ENCODE measurements at places on chromosomes 2 and 18.

DNA sequence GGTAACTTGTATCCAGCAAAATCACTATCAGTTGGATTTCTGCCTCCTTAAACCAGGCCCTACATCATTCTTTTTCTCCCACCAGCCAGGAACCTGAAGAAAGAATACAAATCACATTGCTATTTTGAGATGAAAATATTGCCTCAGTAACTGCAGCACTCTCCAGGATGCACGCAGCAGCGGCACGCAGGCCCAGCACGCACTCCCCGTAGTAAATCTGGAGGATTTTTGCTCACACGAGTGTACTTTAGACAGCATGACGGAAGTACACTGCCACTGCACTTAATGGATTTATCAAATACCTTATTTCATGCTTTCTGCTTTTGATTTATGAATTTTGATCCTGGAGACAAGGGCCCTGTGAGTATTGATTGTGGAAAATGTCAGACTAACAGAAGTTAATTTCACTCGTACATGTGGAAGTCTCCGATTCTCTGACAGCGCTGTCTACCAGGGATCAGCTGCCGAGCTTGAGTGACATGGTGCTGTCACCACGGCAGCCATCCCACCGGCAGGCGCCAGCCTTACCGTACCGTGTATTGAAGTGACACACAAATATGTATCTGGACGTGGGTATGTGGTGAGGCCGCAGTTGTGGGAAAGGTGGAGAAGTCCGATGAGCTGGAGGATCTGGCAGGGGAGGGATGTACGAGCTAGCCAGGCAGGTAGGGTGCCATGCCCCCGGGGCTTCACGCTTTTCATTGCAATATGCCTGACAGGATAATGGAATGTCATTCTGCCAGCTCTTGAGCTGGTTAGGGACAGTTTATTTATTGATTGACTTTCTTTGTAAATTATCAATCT, 863.7 kb downstream of the GALR1 start:
- no peak for DNase-seq

DNA sequence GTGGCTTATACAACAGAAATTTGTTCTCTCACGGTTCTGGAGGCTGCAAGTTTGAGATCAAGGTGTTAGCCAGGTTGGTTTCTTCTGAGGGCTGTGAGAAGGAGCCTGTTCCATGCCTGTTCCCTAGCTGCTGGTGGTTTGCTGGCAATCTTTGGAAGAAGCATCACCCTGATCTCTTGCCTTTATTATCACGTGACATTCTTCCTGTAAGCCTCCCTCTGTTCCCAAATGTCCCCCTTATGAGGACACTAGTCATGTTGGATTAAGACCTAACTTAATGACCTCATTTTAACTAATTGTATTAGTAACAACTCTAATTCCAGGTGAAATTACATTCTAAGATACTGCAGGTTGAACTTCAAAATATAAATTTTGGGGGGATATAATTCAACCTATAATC, 135.2 kb downstream of the DPP10 start:
- no peak for DNase-seq

- DNase-seq, result no peak
Observed at GRCh38 chr18:38475686-38476085, 910.1 kb upstream of the CELF4 start.

- DNase-seq, result no peak
Observed at GRCh38 chr2:54634564-54635511, 88.6 kb upstream of the EML6 start.

GRCh38 chr2:240351088-240351741, 84.2 kb upstream of the GPC1 start:
- DNase-seq, result no peak

DNA sequence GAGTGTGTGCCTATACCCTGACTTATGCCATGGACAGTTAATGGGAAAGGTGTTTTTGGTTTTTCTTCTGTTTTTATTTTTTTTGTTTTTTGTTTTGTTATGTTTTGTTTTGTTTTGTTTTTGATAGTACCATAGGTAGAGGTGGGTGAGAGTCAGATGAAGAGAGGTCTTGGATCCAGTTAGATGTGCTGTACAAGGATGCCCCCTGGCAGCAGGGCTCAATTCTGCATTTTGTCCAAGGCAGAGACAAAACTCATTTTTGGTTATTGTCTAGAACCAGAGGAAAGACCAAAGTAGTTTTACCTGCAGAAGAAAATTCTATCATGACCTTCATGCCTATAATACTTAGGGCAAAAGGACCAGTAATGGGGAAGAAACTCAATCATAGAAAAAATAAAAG, 48.5 kb downstream of the SLC5A7 start:
- DNase-seq, result no peak

DNA sequence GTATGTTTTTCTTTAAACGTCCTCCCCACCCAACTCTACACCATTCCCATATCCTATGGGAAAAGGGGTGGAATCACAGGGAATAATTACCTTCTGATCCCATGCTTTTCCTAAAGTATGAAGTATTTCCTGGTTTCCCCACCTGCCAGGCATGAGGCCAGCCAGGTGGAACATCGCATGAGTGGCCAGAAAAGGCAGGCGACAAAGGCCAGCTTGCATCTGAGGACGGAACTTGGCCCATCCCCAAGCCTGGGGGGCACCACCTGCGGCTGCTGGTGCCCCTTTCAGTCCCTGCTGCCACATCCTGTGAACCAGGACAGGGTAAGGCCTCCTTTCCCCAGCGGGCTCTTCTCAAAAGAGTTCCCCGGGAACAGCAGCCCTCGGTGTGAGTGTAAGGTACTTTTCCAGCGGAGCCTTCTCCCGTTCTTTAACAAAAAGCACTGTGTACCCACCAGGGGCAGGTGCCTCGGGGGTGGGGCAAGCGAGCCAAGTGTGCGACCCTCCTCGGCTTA, 1.2 kb upstream of the ERFE start:
- no peak for DNase-seq

DNA sequence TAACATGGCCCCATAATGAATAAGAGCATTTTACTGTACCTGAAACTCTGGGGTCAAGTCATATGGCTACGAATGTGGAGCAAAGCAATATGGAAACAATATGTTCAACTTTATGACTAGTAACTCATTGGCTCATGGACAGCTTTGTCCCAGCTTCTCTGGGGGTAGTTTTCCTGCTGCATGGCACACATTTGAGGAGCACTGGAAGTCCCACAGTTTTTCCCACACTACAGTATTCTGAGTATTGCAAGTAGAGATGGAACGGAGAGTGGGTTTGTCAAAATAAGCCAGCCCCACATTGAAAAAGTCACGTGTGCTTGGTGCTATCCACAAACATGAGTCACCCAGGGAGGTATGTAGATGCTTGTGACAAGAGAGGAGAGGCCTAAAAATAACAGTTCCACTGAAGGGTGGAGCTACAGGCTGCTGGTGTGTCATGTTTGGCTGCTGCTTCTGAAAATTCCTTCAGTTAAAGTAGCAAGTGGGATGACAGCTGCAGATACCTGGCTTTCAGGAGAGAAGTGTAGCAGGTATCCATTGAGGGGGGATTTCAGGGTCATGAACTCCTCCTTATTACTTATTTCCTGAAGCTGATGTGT, 48.2 kb upstream of the CTAGE1 start:
- peak; percentile 2 for DNase-seq

DNA sequence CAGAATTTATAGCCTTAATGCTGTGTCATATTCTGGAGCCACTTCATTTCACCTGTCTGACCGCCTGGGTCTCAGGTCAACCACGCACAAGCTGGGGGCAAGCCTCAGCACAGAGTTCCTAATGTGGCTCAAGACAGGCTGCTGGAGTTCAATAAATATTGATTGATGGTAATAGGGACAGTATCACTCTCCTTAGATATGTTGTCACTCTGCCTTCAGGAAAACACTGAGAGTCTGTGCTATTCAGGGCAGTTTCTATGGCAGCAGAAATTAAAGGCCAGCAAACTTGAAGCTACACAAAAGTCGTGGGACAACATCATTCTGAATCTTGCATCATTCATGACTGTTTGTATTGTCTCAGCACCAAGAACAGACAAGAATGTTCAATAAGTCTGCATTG, 696.1 kb downstream of the METTL4 start:
- DNase-seq, result no peak

- no peak for DNase-seq
Observed at GRCh38 chr18:38035193-38035592, 469.6 kb upstream of the CELF4 start.

DNA sequence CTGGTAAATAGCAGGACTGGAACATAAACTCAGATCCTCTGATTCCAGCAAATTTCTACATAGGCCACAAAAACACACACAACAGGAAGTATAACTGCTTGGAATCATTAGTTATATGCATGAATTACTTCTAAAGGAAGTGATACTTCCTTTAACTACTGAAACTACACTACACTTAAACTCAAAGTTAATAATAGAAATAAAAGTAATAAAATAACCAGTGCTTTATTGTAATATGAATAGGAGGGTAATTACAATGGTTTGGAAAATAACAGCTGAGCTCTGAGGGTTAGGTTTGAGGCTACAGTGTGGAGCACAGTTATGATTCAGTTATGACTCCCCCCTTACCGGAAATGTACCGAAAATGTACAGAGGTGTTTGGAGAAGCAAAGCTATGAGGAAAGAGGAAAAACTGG, 18.5 kb upstream of the POLI start:
- peak; percentile 29 for DNase-seq

GRCh38 chr18:2468051-2468450, 103.3 kb downstream of the METTL4 start:
- DNase-seq, result no peak

- DNase-seq, result no peak
Observed at GRCh38 chr18:50310080-50310479, 22.6 kb upstream of the CXXC1 start.

- no peak for DNase-seq
Observed at GRCh38 chr18:70653671-70654070, 364.8 kb downstream of the SOCS6 start.

All from activated CD4-positive, alpha-beta T cell treated with anti-CD3 and anti-CD28 coated beads, Interleukin-10, Interleukin-2, amounts not matched to agents 100 ng/mL and 50 ng/mL, durations not matched to agents 16 hours and 8 hours (primary cell).